ENCODE measurements at places on chromosomes 6 and 20.

GRCh38 chr6:152736687-152737273 lies 13.8 kb upstream of the VIP start:
- DNase-seq = no peak

DNA sequence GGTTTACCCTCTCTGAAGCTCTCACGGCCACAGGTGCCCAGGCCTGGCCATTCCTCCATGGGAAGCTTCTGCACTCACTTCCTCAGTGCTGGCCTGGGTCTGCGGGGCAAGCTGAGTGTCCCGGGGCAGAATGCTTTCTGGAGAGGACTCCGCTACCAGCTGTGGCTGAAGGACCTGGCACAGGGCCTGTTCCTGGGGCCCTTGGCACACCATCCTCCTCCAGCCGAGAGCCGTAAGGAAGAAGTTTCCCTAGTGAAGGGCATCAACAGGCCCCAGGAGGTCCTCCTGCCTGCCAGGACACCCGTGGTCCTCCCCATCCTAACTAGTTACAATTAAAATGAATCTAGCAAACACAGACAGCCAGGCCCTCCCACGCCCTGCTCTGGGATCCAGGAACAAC lies 14.0 kb upstream of the KCNK15 start:
- DNase-seq = no peak

- no peak for DNase-seq
Measured at GRCh38 chr6:41216616-41217015, 11.5 kb upstream of the TREML4 start.

DNA sequence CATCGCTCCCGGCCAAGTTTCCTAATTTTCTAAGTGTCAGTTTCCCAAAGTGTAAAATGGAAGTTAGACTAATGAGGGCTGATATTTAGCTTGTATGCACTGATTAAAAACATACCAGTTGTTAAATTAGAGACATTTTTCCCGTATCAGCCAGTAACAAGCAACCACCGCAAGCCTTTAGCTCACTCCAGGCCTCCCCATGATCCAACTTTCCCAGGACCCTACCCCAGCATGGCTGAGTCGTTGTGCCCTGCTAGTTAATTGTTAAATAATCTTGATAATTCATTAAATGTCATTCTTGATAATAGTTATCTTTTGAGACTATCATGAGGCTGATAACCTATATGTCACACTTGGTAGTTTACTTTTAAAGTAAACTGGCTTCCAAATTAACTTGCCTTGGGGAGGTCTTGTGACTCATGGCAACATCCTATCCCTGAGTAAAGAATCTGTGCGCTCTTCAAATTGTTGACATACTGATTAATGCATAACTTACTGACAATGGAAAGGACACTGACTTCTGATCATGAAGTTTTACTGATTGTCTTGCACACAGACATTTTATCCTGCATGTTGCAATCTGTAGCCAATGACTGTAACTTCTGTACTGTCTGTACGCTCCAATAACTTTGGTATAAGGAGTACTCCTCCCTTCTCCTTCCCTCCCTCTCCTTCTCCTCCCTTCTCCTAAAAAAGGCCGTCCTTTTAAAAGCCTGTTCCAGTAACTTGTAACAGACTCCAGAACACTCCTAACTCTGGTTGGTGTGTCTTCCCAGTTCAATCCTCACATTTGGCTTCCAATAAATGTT lies 6.3 kb upstream of the GTF3C6 start:
- no peak for DNase-seq

GRCh38 chr6:10692965-10693538 lies 1.4 kb downstream of the C6orf52 start:
- no peak for DNase-seq

DNA sequence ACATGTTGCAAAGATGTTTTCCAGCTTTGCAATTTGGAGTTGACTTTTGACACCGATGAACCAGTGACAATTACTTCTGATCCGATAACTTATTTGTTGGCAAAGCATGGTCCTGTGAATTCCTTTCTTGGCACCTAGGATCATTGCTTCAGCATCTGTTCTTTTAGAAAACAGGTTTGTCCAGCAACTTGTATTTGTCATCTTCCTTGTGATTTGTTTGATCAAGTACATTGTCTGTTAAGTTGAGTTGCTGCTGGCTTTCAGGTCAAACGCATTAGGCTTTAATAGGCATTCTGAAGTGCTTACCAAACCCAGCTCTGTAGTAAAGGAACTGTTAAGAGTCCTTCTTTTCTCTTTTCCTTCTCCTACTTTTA lies 192.4 kb upstream of the ZNF217 start:
- DNase-seq = no peak

DNA sequence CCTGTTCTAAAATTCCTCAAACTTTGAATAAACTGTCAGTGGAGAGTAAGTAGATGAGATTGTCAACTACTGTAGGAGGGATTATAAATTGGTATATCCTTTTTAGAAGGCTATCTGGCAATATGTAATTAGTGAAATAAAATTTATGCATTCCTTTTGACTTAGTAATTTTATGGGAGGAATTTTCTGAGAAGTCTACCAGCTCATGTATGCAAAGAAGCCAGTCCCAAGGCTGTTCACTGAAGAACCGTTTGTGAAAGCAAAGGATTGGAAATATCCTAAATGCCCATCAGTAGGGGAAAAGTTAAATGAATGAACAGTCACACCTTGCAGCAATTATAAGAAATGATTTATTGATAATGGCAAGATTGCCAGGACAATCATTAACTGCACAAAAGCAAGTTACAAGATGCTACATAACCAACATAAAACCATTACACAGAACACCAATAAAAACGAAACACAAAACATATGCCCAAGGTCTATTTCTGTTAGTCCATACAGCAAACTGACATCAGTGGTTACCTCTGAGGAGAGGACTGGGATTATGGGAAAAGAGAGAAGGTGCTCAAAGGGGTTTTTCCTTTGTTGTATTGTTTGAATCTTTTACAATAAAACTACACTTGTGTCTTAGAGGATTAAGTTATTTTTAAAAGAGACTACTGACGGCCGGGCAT lies 4.6 kb upstream of the DSTN start:
- no peak for DNase-seq

DNA sequence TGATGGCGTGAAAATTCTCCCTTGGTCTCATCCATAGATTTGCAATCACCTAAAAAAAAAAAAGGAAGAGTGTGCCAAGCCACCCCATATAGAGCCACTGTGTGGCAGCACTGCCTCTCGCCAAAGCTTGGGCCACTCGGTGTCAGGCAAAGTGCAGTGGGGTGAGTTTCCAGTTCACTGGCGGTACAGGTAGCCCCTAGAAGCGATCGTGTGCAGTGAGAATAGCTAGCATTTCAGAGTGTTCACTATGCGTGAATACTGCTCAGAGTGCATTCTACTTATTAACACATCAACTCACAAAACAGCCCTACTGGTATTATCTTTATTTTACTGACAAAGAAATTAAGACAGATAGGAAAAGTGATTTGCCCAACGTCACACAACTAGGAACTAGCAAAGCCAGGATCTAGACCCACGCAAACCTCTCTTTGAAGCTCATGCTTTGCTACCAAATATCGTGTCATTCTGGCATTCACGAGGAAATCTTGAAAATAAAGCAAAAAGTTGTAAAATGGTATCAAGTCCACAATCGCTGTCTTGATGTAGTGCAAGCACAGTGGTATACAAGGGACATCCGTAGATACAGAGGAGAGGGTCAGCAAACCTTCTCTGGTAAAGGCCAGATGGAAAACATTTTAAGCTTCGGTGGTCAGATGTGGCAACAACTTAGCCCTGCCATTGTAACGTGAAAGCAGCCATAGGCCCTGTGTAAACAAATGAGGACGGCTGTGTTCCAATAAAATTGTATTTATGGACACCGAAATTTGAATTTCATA lies 10.4 kb upstream of the GCNT2 start:
- no peak for DNase-seq

Measured in activated CD4-positive, CD25-positive, alpha-beta regulatory T cell treated with anti-CD3 and anti-CD28 coated beads, Interleukin-2, amount 50 U/mL, for 16 hours (primary cell).